ENCODE measurements at places on chromosomes 12 and 14.

GRCh38 chr12:56267443-56268071, 815 bp downstream of the COQ10A start:
- no peak for DNase-seq

DNA sequence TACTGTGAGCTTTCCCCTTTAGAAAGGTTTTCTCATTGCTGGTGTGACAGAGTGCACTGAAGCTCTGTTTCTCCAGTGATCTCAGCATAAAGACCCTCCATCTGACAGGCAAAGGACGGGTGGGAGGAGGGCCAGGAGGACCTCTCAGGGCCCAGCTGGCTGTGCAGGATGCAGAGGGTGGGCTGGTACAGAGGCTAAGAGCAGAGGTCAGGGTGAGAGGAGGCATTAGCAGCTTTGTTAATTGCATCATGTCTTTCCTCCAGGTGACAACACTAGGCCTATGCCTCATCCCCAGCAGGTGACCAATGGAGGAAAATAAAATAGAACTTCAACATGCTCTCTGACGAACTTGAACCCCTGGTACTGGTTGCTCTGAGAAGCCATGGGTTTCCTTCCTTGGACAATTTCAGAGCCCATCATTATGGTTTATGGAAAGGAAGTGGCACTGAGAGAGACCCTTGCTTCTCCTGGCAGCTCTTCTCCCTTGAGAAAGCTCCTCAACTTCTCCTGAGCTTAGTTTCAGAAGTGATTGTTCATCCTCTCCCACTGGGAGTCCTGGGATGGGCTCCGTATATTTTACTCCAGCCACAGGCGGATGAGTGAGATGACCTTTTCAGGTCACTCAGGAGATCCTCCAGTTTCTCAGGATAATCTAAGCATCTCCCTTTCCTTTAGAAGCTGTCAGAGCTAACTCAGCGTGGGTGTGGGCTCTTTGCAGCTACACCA, 45.8 kb upstream of the ATP23 start:
- no peak for DNase-seq

DNA sequence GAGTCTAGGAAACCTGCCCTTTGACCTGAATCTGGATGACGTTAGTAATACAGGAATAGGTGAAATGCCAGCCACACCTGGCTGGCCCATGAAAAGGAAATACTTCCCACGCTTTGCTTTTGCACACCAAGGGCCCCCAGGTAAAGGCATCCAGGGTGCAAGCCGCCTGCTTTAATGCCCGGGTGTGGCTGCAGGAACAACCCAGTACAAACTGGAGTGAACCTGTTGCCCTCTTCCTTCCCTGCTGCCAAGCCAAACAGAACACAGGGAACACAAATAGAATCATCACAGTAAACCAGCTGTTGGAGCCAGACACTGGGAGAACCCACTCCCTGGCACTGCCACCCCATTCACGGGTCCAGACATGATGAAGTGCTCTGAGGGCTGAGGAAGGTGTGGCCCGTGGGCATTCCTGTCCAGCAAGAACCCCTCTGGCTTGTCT, 24.2 kb upstream of the FOS start:
- no peak for DNase-seq

GRCh38 chr12:109126784-109127183, 10.4 kb downstream of the ACACB start:
- DNase-seq, result no peak

DNA sequence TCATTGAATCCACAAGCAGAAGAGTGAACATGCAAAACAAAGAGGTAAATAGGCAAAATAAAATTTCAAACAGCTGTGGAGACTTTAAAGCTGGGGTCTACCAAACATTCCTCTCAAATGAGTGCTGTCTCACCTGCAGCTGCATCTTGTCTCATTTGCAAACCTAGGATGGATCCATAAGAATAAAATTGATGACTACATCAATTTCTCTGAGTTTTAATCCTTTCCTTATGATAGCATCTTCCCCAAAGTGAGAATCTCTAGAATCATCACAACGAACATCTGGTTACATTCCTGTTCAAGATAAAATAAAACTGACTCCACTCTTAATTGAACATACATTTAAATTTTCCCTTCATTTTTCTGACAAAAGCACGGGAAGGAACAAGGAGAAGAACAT, 18.2 kb downstream of the SSTR1 start:
- no peak for DNase-seq

GRCh38 chr12:1604464-1604863, 10.1 kb upstream of the FBXL14 start:
- DNase-seq, result no peak

- DNase-seq, result peak; percentile 20
These were observed 653.9 kb upstream of the TBX3 start for GRCh38 chr12:115337693-115338543.

DNA sequence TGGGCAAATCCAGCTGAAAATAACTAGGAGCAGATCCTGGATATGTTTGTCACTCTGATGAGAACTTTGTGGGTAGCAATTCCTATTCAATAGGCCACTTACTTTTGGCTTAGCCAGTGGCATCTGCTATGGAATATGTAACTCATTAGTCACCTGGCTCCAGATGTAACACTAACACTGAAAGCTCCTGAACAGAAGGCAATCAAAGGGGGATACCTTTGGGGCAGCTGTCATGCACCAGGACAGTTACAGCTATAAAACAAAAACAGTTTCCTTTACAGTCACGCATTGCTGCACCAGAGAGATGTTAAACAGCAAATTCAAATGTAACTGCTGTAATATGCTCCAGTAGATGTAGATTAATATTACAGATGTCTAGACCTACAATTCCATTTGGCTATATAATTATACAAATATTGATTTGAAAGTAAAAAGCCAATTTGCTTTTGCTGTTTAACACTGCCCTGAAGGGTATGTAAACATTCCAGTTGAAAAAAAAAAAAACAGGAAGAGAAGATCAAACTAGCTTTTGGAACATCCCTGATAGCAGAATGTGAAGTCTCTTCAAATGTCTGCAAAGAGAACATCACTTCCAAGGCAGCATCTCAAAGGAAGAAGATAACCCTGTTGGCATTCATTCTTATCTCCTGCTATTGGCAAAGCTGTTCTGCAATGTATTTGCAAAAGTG, 18.4 kb downstream of the RACGAP1 start:
- no peak for DNase-seq

- no peak for DNase-seq
These were observed 1254.2 kb downstream of the FSCB start for GRCh38 chr14:43252866-43253265.

GRCh38 chr12:103178366-103179080, 221.0 kb downstream of the ASCL1 start:
- DNase-seq, result peak; percentile 52

DNA sequence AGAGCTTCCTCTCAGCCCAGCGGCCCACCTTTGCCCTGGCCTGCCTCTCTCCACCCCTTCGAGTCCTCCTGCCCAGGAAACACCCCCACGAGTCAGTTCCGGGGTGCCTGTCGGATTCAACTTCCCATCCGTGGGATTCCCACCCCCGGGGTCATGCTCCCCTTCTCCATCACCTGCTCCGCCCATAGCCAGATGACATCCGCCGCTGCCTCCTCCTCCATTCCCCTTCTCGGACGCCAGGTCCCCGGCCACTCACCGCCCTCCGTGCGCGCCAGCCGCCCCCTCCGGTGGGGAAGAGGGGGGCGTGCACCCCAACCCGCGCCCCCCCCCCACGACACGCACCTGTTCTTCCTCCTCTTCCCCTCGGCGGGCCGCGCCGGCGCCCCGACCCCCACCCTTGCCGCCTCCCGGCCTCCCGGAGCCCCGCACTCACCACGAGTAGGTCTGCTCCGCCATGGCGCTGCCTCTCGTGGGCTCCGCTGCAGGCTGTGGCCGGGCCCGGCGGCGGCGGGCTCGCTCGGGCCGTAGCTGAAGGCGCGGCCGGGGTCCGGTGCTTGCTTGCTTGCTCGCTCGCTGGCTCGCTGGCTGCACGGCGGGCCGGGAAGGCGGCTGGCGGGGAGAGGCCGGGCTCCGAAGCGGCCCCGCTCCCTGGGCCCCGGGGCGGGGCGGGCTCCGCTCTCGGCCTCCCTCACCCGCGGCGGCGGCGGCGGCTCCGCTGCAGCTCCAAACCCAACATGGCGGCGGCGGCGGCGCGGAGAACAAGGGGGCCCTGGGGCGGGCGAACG, 554 bp downstream of the SPPL3 start:
- DNase-seq, result peak; percentile 13

- DNase-seq, result no peak
These were observed 11.1 kb upstream of the GPX2 start for GRCh38 chr14:64953661-64954060.

DNA sequence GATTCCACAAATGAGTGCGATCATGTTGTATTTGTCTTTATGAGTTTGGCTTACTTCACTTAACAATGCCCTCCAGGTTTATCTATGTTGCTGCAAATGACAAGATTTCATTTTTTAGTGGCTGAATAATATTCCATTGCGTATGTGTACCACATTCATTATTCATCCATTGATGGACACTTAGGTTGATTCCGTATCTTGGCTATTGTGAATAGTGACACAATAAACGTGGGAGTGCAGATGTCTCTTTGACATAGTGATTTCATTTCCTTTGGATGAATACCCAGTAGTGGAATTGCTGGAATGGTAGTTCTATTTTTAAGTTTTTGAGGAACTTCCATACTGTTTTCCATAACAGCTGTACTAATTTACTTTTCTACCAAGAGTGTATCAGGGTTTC, 23.5 kb downstream of the AKAP6 start:
- DNase-seq, result no peak

DNA sequence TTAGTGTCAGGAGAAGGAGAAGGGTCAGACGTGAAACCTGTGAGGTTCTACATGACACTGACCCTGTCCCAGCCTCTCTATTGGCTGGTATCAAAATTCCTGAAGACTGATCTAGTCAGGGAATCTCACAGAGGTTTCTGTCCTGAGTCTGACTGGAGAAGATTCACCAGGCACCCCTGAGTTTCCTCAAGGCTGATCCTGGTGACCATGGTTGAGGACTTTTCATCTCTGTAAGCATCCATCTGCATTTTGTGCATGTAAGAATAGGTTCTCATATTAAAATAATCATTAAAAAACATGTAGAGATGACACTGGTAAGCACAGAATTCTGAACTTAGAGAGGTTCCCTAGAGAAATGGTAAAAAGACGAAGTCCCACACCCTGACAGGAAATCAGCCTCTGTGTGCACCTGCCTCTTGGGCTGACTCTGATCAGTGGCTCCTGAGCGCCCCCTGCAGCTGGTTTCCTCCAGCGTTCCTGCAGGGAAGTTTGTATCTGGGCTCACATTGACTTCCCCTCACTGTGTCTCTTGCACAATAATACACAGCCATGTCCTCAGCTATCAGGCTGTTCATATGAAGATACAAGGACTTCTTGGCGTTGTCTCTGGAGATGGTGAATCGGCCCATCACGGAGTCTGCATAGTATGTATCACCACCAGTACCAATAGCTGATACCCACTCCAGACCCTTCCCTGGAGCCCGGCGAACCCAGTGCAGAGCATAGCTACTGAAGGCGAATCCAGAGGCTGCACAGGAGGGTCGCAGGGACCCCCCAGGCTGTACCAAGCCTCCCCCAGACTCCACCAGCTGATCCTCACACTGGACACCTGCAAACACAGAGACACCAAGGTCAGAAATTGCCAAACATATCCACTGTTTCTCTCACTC, 991.9 kb downstream of the TMEM121 start:
- DNase-seq, result no peak

- DNase-seq, result peak; percentile 69
These were observed 505 bp downstream of the KCNC2 start for GRCh38 chr12:75208856-75209811.

GRCh38 chr12:20807192-20808080, 3.1 kb upstream of the SLCO1B3 start:
- DNase-seq, result no peak

DNA sequence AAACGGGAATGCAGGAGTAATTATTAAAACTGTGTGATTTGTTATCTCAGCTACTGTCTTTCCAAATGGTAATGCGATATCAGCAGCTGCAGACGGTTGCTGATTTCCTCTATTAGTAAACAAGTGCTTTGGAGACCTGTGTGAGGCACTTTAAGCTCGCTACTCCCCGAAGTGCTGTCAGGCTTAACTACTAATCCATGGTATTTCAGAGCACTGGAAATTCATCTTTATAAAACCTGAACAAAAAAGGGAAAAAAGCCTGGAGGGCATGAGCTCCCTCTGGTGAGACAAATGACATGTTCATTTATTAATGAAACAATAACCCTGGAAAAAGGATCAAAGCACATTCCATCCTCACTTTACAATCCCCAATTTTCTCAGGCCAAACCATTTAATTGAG, 143.6 kb upstream of the OTX2 start:
- DNase-seq, result no peak

- DNase-seq, result no peak
These were observed 431.5 kb downstream of the BCL11B start for GRCh38 chr14:98840511-98840910.

GRCh38 chr12:80792861-80793260, 76.1 kb downstream of the MYF5 start:
- no peak for DNase-seq

DNA sequence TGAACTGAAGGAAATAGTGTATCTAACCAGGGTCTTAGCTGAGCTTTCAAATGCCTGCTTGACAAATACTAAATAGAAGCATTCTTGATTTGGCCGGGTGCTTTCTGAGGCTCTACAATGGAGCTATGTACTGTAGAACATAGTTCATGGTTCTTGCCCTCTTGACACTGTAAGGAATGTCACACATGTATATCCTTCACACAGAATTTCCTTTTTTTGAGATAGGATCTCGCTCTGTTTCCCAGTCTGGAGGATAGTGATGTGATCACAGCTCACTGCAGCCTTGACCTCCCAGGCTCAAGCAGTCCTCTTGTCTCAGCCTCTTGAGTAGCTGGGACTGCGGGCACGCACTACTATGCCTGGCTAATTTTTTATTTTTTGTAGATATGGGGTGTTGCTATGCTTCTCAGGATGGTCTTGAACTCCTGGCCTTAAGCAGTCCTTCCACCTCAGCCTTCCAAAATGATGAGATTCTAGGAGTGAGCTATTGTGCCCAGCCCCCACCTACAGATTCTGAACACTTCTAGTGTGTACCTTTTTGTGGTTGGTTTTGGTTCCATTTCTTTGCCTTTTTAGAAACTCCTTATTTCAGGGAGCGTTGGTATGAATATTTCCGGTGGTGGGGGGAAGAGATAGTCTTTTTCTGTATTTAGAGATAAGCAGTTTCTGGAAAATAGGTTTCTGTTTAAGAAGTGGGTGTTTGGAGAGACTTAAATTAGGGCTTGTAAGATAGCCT, 4.2 kb downstream of the MLXIP start:
- DNase-seq, result no peak

GRCh38 chr14:91363776-91364523, 53.7 kb downstream of the CCDC88C start:
- no peak for DNase-seq

GRCh38 chr14:73759183-73759713, 45.1 kb upstream of the PNMA1 start:
- no peak for DNase-seq

DNA sequence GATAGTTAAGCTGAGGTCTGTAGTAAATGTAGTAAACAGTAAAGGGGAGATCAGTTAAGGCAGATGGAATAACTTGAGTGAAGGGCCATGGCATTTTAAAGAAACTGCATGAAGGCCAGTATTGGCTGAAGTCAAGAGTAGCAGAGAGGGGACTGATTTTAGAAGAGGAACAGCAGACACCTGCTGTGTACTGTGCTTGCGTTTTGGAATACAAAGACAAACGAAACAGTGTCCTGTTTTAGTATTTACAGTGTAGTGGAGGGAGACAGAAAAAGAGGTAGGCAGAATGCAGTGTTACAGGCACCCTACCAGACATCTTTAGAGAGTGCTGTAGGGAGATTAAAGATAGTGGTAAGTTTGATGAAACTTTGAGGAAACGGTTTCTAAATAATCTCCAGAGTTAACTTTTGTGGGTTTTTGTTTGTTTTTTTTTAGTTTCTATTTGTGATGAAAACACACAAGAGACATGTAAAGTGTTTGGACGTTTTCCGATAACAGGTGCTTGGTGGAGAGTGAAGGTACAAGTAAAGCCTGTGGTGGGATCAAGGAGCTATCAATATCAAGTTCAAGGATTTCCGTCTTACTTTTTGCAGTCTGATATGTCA, 2.1 kb downstream of the HELB start:
- DNase-seq, result no peak
